ENCODE measurements at places on chromosomes 4 and X. TPM values are rescaled to one million over a fixed set of nuclear protein-coding genes. Genes with fewer than 3 reads are reported as not detected.

The XG gene
- total RNA-seq: not detected

The FANCB gene
- total RNA-seq: 7.2 TPM

The ZNF330 gene
- 24.0 TPM for total RNA-seq

The GLRA3 gene
- total RNA-seq: not detected

The DDIT4L gene
- 0.44 TPM for total RNA-seq

The TRPC3 gene
- not detected for total RNA-seq

The ATP6AP1 gene
- 53.2 TPM for total RNA-seq

The CSAG2 gene
- total RNA-seq: not detected

The GRIA3 gene
- not detected for total RNA-seq

The TLL1 gene
- not detected for total RNA-seq

The SLC6A14 gene
- total RNA-seq: not detected

The EGFL6 gene
- not detected for total RNA-seq

The UGT2B17 gene
- total RNA-seq: not detected

The TEX11 gene
- not detected for total RNA-seq

The UGT2B11 gene
- not detected for total RNA-seq

The SLC2A9 gene
- total RNA-seq: not detected

The TRIM75 gene
- total RNA-seq: not detected

The NUP62CL gene
- not detected for total RNA-seq

The SLC34A2 gene
- not detected for total RNA-seq

The CETN2 gene
- total RNA-seq: 73.4 TPM

The TMEM35A gene
- 0.23 TPM for total RNA-seq

The IDH3G gene
- 48.7 TPM for total RNA-seq

The PDGFRA gene
- 133 TPM for total RNA-seq

The CCSER1 gene
- total RNA-seq: not detected

The HS3ST1 gene
- 0.23 TPM for total RNA-seq

The KLHL8 gene
- 4.5 TPM for total RNA-seq

The PCDH18 gene
- 22.1 TPM for total RNA-seq

The TNIP3 gene
- total RNA-seq: not detected

The ZNF157 gene
- 2.2 TPM for total RNA-seq
